ENCODE measurements at places on chromosomes 5 and 9. TPM values are rescaled to one million over a fixed set of nuclear protein-coding genes. Genes with fewer than 3 reads are reported as not detected.
A peak's percentile ranks its signal among the peaks of the same experiment; 100 is the strongest.

GMCL2 gene
- not detected for total RNA-seq

IFNE gene
- total RNA-seq: not detected

CDX1 gene
- not detected for total RNA-seq

TRUB2 gene
- 44.0 TPM for total RNA-seq

HMMR gene
- total RNA-seq: 4.0 TPM

GARIN3 gene
- not detected for total RNA-seq

TMEM215 gene
- total RNA-seq: not detected

NRARP gene
- total RNA-seq: 10.7 TPM

SKP1 gene
- total RNA-seq: 503 TPM

OR1L8 gene
- total RNA-seq: not detected

DNA sequence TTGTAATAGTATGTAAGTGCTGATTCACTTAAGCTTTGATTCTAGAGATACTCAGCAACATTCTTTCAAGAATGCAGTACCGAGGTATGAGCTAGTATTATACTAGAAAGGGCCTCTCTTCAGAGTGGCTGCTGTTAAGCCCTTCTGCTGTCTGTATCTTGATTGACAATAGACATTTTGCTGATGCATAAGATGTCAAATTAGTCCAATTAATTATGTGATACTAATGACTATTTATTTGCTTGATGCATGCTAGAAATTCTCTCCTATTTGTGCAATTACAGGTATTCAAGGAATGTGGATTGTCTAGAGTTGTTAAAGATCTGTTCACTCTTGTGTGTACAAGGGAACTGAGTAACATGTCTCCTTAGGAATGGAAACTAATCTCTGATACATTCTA, 92.3 kb upstream of the PTGER4 start:
- no peak for DNase-seq

GRCh38 chr5:106189121-106189809, 1481.5 kb downstream of the EFNA5 start:
- DNase-seq: no peak

GRCh38 chr9:127166651-127167524, 44.5 kb upstream of the ANGPTL2 start:
- no peak for DNase-seq

DNA sequence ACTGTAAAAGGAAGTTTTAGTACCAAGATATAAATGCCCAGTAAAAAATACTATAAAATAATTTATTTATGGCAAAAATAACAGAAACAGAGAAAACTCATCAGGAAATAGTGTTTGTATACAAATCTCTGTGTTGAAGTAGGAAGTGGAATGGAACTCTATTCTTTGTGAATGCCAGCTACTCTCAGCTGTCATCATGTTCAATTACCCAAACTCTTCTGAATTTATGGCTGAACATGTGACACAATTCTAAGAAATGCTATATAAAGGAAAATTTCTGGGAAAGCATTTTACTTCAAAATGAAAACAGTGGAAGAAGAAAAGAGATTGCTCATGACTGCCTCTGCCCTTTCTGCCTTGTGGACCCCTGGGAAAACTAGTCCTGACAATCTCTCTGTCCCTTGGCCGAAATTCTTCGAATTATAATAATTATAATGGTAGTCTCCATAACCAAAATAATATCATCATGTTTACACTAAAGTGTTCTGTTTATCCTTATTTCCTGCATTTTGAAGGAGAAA, 522.3 kb upstream of the ST8SIA4 start:
- no peak for DNase-seq

DNA sequence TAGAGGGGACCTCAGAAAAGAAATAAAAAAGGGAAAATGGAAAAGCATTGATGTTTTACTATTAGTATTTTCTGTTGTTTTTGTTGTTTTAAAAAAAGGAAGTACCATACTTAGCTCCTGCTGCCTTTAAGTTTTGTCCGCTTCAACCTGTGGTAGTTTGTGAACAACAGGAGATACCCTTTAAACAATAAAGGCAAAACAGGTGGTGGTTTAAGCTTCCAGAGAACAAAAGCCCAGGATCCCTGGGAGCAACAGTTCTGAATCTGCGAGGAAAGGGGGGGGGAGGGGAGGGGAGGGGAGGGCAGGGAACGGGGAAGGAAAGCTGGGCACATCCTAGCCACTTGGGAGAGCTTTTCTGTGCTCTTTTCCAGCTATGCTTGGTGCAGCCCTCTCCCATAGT, 2.1 kb upstream of the PSIP1 start:
- DNase-seq: no peak

DNA sequence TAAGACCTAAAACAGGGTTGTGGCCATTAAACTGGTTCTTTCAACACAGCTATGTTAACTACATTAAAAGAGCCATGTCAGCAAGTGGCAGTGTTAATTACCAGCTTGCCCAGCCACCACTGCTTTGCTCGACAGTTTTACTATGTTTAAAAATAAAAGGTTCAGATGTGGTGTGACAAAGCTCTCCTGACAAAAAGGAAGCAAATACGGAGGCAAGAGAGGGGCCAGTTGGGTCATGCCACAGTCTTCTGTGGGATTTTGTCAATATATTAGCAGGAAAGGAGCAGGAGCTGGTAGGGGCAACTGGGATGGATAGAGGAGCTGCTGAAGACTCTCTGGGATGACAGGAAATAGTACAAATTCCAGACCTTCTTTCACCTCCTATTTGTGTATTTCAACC, 113.5 kb upstream of the PCA3 start:
- no peak for DNase-seq

DNA sequence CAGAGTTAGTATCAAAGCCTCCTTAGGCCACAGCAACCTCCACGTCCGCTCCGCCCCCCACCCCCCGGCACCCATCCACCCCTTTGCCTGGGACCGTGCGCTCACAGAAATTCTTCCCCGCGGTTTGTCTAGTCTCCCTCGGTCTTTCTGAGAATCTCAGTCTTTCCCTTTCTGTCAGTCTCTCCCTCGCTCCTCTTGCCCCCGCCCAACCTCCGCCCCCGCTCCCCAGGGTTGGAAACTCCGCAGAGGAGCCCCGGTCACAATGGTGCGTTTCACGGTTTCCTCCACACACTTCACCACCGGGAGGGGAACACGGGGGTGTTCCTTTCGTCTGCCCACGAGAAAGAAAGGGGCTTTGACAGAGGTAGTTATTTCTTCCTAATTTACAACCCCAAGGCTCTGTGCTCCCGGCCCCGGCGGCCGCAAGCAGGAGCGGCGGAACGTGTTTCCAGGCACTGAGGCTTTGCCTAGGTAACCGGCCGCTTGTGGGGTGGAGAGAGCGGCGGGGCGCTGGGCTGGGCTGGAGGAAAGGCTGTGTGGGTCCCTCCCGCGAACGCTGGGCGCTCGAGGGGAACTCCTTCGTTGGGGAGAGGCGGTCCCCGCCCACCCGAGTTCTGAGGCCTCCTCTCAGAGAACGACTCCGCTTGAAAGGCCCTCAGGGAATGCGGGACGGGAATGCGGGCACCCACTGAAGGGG, 2.1 kb downstream of the NR4A3 start:
- peak; percentile 50 for DNase-seq

DNA sequence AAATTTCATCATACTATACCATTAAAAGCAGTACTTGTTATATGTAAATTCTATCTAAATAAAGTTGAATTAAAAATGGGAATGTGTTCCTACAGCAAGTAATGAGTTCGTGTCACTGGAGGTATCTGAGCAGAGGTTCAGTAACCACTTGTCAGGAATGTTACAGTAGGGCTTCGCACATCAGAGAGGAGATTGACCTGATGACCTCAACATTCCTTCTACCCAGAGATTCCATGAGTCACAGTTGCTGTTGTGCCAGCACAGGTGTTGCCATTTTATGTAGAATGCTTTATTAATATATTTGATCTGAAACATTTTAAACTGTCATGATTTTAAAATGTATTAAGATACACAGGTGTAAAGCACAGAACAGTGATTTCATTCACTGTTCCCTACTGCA, 60.3 kb downstream of the STX17 start:
- no peak for DNase-seq

- DNase-seq: peak; percentile 68
These were observed 92.3 kb downstream of the LMX1B start for GRCh38 chr9:126705767-126706697.

DNA sequence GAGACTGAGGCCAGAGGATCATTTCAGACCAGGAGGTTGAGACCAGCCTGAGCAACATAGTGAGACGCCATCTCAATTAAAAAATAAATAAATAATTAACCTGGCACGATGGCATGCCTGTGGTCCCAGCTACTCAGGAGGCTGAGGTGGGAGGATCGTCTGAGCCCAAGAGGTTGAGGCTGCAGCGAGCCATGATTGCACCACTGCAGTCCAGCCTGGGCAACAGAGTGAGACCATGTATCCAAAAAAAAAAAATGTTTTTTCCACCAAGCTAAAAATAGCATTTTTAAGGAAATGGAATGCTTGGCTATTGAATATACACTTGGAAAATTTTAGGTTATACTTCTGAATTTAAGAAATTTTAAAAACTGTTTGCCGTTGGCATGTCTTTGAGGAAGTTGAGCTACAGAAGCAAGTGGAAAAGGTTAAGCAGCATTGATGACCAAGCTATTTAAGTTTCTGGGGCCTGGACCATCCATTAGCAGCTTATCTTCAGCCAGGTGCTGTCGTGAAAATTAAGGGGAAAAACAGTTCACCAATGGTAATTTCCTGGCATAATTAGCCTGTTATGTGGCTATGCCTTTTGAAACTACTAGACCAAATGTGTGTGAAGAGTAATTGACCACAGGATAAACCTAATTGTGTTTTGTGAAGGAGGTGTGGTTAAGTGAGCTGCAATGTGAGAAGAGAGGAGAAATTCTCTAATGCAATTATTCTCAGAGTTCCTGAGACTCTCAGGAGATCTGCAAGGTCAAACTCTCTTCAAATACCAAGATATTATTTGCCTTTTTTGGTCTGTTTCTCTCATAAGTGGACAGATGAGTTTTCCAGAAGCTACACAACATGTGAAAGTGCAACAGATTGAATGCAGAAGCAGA, 21.0 kb downstream of the F2R start:
- no peak for DNase-seq

DNA sequence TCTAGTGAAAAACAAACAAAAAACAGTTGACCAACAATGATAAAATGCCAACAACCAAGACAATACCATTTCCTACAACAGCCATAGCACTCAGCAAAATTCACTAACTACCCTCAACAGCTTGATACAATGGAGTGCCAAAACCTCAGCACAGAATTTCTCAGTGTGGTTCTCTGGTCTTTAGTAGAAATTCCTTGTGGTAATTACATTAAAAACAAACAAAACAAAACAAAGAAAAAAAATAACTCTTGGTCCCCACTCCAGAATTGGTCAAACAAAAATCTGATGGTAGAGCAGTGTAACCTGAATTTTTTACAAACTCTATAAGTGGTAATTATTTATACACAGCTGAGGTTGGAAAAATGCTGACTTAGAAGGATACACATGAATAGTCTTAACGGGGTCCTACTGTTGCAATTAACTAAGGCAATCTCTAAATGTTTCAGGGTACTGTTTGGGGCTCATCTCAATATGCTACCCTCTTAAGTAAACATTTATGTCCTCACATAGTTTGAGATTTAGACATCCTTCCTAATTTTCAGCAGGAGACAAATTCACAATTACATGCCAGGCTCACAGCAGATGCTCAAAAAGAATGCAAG, 13.8 kb downstream of the CSNK1A1 start:
- no peak for DNase-seq

DNA sequence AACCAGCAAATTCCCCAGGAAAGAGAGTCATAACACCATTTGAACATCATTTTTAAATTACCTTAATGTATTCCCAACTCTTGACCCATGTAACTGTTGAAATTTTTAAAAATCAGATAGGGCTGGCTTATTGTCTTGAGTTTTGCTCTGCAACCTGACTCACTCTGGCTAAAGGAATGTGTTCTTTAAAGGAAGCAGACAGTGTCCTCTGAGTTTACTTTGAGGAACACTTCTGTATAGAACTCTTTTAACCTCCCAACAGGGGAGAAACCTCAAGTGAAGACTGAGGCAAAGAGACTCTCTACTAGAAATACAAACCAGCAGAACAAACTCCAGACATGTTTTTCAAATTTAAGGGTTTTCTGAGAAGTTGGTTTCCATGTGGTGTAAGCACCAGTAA, 248.9 kb downstream of the CWC27 start:
- DNase-seq: no peak

DNA sequence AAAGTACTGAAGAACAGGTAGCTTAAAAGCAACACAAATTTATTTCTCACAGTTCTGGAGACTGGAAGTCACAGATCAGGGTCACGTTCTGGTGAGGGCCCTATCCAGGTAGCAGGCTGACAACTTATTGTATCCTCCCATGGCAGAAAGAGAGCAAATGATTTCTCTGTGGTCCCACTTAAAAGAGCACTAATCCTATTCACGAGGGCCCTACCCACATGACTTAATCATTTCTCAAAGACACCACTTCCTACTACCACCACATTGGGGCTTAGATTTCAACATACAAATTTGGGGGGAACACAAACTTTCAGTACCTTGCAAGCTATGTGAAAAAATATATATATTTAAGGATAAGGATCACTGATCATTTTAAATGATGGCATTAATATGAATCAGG, 75.8 kb upstream of the PPP1R2B start:
- no peak for DNase-seq

DNA sequence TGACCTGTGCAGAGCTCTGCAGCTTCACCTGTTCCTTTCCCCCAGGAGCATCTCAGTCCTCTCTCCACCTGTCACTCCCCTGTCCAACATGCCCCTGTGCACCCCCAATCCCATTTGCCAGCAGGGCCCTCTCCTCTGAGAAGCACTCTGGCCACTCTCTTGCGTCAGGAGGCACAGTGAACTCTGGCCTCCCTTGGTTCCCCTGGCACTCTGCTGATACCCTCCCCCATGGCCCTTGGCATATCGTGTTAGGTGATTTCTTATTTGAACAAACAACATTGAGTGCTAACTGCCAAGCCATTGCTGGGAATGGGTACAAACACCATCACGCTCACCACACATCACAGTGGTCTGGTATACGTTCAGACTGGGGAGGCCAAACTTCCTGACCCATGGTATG, 20.9 kb upstream of the TNIP1 start:
- DNase-seq: no peak

- no peak for DNase-seq
These were observed 129.7 kb downstream of the RAPGEF6 start for GRCh38 chr5:131505237-131505908.

GRCh38 chr9:3528451-3528850, 2.6 kb upstream of the RFX3 start:
- DNase-seq: no peak

GRCh38 chr5:98827161-98827560, 53.7 kb downstream of the RGMB start:
- DNase-seq: no peak

DNA sequence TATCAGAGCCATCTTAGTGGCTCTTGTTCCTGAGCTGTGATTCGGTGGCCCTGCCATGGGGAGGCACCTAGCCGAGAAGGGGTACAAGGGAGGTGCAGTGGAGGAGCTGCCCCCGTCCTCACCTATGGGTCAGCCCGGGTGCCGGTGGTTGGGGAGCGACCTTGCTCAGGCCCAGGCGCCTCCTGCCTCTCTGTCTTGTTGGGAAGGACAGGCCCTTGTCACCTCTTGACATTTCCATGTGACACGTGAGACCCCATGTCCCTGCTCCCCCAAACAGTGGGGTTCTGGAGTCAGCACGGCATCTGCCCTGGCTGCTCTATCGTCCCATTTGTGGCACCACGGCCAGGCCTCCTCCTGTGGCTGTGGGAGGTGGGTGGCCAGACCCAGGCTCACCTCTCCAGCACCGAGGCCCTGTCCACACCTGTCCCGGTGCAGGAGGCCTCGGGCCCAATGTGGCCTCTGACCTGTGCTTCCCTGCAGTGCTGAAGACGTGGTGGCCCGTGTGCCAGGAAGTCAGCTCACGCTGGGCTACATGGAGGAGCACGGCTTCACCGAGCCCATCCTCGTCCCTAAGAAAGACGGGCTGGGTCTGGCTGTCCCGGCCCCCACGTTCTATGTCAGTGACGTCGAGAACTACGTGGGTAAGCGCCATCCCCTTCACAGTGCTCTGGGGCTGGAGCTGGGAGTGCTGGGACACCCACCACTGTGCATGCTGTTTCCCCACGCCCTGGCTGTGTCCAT, 68.9 kb downstream of the PHF2 start:
- DNase-seq: no peak
